A549 (cell line): ENCODE measurements at places on chromosomes 12 and 14.

DNA sequence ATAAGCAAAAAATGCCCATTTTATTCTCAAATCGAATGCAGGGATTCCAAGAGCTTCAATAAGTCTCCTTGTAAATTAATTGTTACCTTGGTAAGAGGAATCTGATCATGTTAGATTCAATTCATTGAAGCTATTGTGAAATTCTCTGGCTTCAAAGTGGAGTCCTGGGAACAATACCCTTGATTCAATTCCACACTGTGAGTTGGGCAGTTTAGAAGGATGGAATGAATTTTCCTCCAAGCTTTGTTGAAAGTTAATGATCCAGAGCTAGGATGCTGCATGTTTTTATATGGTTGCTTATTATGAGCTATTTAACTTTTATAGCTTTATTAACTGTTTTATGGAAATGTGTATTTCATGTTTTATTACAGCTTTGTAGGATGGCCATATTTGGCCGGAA lies 89.9 kb upstream of the IGF1 start:
- no peak for DNase-seq

GRCh38 chr14:100641274-100641860 lies 54.1 kb upstream of the BEGAIN start:
- DNase-seq: no peak

- no peak for DNase-seq
These were observed 381.8 kb downstream of the EGLN3 start for GRCh38 chr14:33568935-33569579.

- no peak for DNase-seq
These were observed 521.1 kb upstream of the MGAT4C start for GRCh38 chr12:86777325-86777724.

DNA sequence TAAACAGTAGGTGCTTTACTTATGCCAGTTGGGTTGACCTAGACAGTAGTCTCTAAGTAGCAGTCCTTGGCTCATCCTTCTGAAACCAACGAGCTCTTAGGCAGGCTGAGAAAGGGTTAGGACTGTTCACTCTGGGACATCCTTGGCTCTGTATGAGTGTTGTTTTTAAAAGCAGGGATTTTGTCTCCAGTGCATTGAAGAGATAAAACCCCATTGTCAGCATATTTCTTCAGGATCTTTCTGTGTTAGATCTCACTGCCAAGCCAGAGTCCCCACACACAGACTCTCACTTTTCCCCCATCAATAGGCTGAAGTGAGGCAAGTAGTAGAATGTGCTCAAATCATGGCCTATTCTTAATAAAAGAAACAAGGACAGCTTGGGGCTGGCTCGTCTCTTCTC lies 123.4 kb upstream of the HIF1A start:
- DNase-seq: no peak

GRCh38 chr14:31582286-31582691 lies 21.1 kb downstream of the NUBPL start:
- DNase-seq: no peak

DNA sequence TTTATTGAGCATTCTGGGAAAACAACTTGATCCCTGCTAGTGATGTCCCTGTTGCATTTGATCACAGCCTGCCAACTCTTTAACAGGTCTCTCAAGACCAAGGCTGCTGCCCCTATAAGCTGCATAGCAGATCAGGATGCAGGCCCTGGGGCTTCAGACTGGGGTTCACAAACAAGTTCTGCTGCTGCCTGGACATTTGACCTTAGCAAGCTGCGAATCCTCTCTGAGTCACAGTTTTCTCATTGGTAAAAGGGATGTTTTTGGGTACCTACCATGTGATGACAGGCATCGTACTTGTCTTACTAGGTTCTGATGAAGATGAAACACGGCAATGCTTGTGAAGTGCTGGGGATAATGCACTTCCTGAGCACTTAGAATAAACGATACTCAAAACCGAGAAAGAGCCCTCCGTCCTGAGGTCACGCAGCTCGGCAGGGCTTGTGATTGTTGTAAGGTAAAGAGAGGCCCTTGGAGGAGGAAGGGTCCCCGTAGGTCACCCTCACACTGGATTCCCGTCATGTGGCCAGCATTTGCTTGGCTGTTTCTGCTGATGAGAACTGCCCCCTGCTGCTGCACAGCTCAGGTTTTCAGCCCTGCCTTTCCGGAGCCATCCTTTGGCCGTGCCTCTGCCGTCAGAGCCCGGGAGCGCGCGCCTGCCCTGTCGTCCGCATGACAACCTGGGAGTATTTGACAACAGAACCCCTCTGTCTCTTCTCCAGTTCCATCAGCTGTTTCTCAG lies 39.1 kb downstream of the TSPAN9 start:
- DNase-seq: no peak

GRCh38 chr12:69026336-69026735 lies 93.4 kb upstream of the CPM start:
- no peak for DNase-seq

DNA sequence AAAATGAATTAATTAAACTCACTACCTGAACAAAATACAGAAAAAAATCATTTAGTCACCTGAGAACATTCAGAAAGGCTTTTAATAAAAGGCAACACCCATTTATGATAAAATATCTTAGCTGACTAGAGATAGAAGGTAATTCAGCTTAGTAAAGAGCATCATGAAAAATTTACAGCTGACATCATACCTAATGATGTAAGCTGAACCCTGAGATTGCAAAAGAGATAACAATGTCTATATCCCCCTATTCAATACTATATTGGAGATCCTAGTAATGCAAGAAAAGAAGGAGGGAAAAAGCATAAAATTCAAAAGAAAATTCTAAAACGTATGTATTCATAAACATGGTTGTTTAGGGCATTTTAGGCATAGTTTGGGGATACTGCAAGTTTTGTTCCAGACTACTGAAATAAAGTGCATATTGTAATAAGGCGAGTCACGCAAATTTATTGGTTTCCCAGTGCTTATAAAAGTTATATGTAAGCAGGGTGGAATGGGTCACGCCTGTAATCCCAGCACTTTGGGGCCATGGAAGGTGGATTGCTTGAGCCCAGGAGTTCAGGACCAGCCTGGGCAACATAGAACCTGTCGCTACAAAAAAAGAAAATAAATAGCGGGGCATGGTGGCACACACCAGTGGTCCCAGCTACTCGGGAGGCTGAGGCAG lies 292.0 kb downstream of the FBXL14 start:
- DNase-seq: no peak

DNA sequence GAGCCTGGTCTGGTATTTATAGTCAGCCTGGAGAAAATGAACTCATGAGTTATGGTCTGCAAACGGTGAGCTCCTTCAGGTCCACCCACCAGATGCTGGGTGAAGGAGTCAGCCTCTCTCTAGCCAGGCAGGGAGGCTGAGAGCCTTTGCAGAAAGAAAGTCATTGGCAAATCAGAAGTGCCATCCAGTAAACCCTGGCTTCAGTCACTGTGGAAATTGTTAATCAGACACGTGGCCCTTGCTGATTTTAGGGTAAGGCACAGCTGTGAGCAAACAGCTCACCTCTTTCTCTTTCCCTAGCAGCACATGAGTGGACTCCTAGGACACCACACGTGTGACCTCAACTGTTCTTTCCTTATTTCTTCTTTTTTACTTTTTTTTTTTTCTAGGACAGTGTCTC lies 44.9 kb downstream of the CHST11 start:
- no peak for DNase-seq

DNA sequence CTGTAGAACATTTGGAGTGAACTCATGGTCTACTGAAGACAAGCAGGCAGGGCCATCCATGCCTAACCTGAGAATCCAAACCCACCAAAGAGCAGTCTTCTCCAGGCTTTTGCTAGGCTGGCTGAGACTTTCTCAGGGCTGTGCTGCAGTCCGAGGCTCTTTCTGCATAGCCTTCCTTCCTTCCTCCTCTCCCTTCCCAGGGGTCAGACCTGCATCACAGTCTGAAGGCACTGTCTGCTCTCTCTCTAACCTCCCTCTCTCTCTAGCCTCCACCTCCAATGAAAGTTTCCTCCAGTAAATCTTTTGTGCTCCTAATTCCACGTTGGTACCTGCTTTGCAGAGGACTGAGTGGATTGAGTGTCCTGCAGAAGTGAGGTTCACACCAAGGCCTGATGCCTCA lies 6.4 kb upstream of the WSCD2 start:
- no peak for DNase-seq

DNA sequence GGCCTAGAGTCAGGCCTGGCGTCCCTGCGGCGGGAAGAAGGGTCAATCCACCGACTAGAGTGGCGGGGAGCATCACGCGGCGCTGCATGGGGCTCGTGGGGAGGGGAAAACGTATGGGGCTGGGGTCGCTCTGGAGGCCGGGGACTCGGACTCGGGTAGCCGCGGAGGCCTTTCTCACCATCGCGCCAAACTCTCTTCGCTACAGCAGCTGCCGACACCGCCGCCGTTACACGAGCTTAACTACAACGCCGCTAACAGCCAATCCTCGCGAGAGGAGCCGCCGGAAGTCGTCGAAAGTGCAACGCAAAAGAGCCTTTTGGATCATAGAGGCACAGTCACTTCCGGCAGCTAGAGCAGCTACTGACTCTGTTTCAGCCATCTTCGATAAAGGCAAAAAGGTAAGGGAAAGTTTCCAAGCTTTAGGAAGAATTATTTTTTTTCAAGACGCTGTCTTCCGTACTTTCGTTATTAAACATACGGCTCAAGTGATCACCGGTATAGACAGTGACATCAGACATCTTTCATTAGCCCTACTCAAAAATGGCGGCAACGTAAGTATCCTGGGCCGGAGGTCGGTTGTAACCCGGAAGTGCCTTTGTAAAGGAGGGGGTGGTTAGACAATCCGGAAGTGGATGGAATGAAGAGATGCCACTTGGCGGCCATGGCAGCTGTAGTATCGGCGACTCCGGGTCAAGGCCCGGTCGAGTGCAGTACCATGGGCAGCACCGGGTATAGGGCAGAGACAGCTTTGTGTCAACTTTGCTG lies at the start of the genes ERH and SLC39A9:
ERH (minus strand) TSS at position 247 of the 765 bp plus-strand sequence; CDS start at position 181, 66 bp downstream.
SLC39A9 (plus strand) TSS at position 640 of the 765 bp plus-strand sequence. CDS start 678 bp downstream, outside the sequence.
- peak; percentile 98 for DNase-seq

DNA sequence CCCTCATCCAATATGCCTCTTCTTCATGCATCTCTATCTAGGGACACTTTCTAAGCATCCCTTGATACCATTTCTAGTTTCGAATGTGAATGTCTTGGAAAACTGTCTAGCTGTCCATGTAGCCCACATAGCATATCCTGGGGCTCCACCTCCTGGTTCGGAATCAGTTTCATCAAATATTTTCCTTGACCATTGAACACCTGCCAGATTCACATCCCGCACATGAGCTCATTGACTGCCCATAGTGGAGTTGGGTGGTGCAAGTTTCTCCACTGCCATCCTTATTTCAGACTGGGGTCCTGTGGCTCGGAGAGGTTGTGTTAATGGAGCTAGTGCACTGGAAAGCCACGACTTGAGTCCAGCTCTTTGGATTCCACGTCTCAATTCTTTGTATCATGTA lies 58.6 kb upstream of the TMEM263 start:
- DNase-seq: no peak

GRCh38 chr14:23478109-23478759 lies 8.7 kb downstream of the NGDN start:
- peak; percentile 71 for DNase-seq

- no peak for DNase-seq
These were observed 82.5 kb downstream of the NT5DC3 start for GRCh38 chr12:103758310-103759089.

DNA sequence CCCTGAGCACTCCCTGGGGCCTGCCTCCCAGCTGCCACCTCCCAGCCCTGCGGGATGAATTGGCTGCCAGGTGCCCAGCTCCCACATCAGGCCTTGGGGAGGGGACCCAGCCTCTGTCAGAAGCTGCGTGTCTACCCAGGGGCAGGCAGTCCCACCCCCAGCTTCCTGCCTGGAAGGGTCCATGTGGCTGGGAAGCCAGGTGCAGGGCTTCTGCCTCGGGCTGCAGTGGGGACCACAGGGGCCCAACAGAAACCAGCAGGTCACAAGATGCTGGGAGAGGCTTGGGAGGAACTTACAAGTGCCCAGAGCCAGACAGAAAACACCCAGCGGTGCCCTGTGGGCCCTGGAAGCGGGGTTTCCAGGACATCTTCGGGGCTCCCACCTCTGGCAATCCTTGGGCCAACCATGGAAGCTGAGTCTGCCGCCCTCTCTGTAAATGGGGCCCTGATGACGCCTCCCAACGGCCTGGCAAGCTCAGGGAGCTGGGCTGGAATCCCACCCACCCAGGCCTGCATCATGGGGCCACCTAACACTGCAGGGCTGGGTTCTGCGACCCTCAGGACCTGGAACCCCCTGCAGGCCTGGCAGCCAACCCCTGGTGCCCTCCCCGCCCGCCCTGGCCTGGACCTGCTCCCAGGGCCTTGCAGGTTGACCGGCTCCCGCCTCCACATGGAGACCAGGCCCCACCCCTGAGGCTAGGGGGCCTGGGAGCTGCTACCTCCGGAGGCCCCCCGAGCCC lies 36.6 kb downstream of the CCNK start:
- DNase-seq: no peak

GRCh38 chr12:118404876-118405521 lies 28.6 kb downstream of the SUDS3 start:
- peak; percentile 69 for DNase-seq

DNA sequence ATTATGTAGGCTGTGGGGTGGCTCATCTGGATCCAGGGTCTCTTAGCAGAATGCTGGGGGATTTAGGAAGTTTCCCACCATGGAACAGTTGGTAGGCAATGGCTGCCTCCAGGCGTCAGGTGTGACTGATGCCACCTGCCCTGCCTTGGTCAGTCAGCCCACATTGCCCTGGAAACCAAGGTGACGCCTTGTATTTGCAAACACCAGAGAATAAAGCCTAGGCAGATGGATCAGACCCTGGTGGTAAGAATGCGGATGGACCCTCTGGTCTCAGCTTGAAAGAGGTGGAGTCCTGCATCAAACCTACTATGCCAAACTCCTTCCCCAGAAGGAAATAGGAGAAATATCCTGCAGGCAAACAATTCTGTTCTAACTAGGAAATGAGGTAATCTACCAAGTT lies 38.2 kb downstream of the NCKAP5L start:
- peak; percentile 30 for DNase-seq

- DNase-seq: no peak
These were observed 32.6 kb downstream of the CD163L1 start for GRCh38 chr12:7411343-7411742.

- DNase-seq: peak; percentile 58
These were observed 10.5 kb upstream of the NUAK1 start for GRCh38 chr12:106149096-106149784.

DNA sequence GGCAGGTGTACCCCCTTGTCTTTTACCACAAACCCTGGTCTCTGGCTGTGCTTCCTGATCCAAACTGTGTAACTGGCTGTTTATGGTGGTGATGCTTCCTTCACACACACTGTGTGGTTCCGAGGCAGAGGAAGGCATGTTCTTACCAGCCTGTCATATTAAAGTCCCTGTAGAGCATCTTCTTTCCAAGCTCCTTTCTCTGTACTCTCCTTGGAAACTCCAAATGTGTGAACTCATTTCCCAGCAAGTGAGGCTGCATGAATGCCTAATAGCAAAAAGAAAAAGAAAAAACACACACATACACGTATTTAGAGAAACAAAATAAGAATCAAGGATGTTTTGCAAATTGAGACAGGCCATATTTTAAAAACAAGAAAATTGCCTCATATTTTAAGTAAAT lies 214.9 kb downstream of the PPM1H start:
- no peak for DNase-seq

GRCh38 chr14:40340708-40341107 lies 908.5 kb upstream of the FBXO33 start:
- no peak for DNase-seq

DNA sequence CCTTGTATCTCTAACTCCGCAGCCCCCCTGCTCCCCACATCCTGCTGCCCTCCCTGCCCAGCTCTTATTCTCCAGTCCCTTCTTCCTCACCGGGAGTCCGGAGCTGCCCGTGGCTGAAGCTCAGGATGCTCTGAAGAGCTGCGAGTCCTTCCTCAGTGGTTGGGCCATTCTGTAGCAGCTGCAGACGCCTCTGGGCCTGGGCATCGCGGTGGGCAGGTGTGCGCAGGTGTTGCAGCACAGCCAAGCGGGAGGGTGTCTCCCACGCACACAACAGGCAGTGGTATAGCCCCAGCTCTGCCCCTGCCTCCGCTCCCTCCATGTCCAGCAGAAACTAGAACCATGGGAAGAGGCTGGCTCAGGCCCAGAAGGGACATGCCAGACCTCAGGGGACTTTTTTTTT lies 20.2 kb downstream of the ZFHX2 start:
- no peak for DNase-seq
